A549 treated with Mapracorat at 1 μM for 4 hours (cell line): ENCODE measurements at places on chromosomes 2 and 18. TPM values are rescaled to one million over a fixed set of nuclear protein-coding genes. Genes with fewer than 3 reads are reported as not detected.

Gene RAB6C
- not detected in 5 replicates for total RNA-seq

Gene ZNF2
- total RNA-seq, result 2.8 to 4.8 TPM (median 3.2 TPM) in 5 replicates

Gene DNAH6
- total RNA-seq, result 0.02 to 0.12 TPM (median 0.05 TPM) in 5 replicates

Gene CCDC68
- total RNA-seq, result 3.3 to 6.5 TPM (median 5.6 TPM) in 5 replicates

Gene CLEC4F
- not detected in 5 replicates for total RNA-seq

Gene ABCG8
- not detected in 5 replicates for total RNA-seq

Gene DOK6
- not detected in 5 replicates for total RNA-seq

Gene OBSL1
- 16.0 to 23.3 TPM (median 21.8 TPM) in 5 replicates for total RNA-seq

Gene SPAST
- total RNA-seq, result 11.3 to 15.3 TPM (median 14.3 TPM) in 5 replicates

Gene KCNK3
- 0.43 to 0.94 TPM (median 0.79 TPM) in 5 replicates for total RNA-seq

Gene KLHL29
- total RNA-seq, result 4.5 to 6.2 TPM (median 5.3 TPM) in 5 replicates

Gene PROKR1
- total RNA-seq, result not detected in 5 replicates

Gene PLCD4
- 0.29 to 0.56 TPM (median 0.39 TPM) in 5 replicates for total RNA-seq

Gene CPO
- total RNA-seq, result 0.11 to 0.13 TPM in 2 of 5 replicates, not detected in the others

Gene SLC23A3
- total RNA-seq, result 0.59 to 1.1 TPM (median 0.86 TPM) in 5 replicates

Gene LIMS2
- 6.5 to 8.7 TPM (median 7.0 TPM) in 5 replicates for total RNA-seq

Gene LYPD6
- total RNA-seq, result 0.05 to 0.11 TPM (median 0.08 TPM) in 5 replicates

Gene TTC27
- 22.7 to 26.1 TPM (median 23.6 TPM) in 5 replicates for total RNA-seq

Gene TBR1
- 0.03 to 0.08 TPM in 2 of 5 replicates, not detected in the others for total RNA-seq

Gene MC5R
- not detected in 5 replicates for total RNA-seq

Gene PLGLB1
- total RNA-seq, result 0.48 to 1.1 TPM (median 0.71 TPM) in 4 of 5 replicates, not detected in the other

Gene RNF152
- total RNA-seq, result 0.01 to 0.20 TPM (median 0.07 TPM) in 5 replicates

Gene FSHR
- total RNA-seq, result not detected in 5 replicates

Gene IHH
- total RNA-seq, result 0.30 to 0.89 TPM (median 0.53 TPM) in 5 replicates

Gene LRP1B
- not detected in 5 replicates for total RNA-seq

Gene MRPL53
- 106 to 149 TPM (median 141 TPM) in 5 replicates for total RNA-seq

Gene TTC21B
- total RNA-seq, result 3.5 to 5.9 TPM (median 4.9 TPM) in 5 replicates

Gene BOK
- 25.6 to 38.0 TPM (median 37.1 TPM) in 5 replicates for total RNA-seq

Gene TXNDC2
- 0.06 to 0.45 TPM (median 0.19 TPM) in 5 replicates for total RNA-seq

Gene TNFRSF11A
- 4.8 to 9.7 TPM (median 8.3 TPM) in 5 replicates for total RNA-seq

Gene GKN1
- 0.30 to 1.00 TPM (median 0.56 TPM) in 5 replicates for total RNA-seq

Gene MEP1B
- 0.05 TPM in 1 of 5 replicates, not detected in the others for total RNA-seq

Gene TXNL1
- total RNA-seq, result 57.9 to 66.3 TPM (median 62.6 TPM) in 5 replicates

Gene RFX8
- not detected in 5 replicates for total RNA-seq

Gene MTLN
- 118 to 130 TPM (median 126 TPM) in 5 replicates for total RNA-seq

Gene CAPN14
- total RNA-seq, result 0.03 to 0.05 TPM in 2 of 5 replicates, not detected in the others

Gene LYG2
- not detected in 5 replicates for total RNA-seq

Gene G6PC2
- not detected in 5 replicates for total RNA-seq

Gene VWC2L
- not detected in 5 replicates for total RNA-seq

Gene ADGRF3
- total RNA-seq, result 0.04 to 0.28 TPM (median 0.13 TPM) in 4 of 5 replicates, not detected in the other

Gene EMILIN1
- 0.27 to 0.56 TPM (median 0.47 TPM) in 5 replicates for total RNA-seq

Gene FBXO15
- total RNA-seq, result 0.41 to 1.0 TPM (median 0.66 TPM) in 5 replicates

Gene MYO5B
- 7.8 to 10.5 TPM (median 9.4 TPM) in 5 replicates for total RNA-seq

Gene SOX11
- total RNA-seq, result not detected in 5 replicates

Gene GALNT14
- total RNA-seq, result 41.2 to 47.8 TPM (median 47.3 TPM) in 5 replicates

Gene NEU2
- total RNA-seq, result not detected in 5 replicates
